ENCODE measurements at places on chromosomes 5 and 9.

DNA sequence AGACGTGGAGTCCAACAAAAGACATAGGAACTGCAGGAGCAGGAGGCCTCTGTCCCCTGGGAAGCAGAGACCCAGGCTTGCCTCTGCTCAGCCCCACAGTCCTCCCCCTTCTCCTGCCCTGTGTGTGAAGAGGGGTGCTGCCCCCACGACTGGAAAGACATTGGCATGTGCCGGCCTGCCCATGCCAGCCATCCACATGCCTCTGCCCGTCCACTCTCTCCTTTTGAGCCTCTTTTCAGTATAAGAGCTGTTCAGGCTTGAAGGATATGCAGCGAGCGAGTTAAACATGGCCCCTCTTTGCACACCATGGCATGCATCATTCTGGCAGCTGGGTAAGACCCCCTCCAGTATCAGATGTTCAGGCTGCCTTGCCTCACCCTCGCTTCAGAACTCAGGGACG, 159.7 kb upstream of the OTULINL start:
- no peaks in the 10 kb centered on the region for H3K27me3 ChIP-seq

GRCh38 chr9:129209580-129209979, 31.5 kb upstream of the IER5L start:
- H3K27ac ChIP-seq, result no peak overlapping the region
- no peak overlapping the region for H3K4me3 ChIP-seq
- H3K27me3 ChIP-seq, result no peaks in the 10 kb centered on the region
- H3K4me1 ChIP-seq, result no peaks in the 10 kb centered on the region
- no peak for DNase-seq

GRCh38 chr9:120353506-120353905, 226.5 kb downstream of the CDK5RAP2 start:
- DNase-seq, result no peak
- H3K36me3 ChIP-seq, result no peaks in the 10 kb centered on the region
- no peak overlapping the region for H3K27ac ChIP-seq
- no peaks in the 10 kb centered on the region for H3K4me1 ChIP-seq
- no peaks in the 10 kb centered on the region for H3K27me3 ChIP-seq

DNA sequence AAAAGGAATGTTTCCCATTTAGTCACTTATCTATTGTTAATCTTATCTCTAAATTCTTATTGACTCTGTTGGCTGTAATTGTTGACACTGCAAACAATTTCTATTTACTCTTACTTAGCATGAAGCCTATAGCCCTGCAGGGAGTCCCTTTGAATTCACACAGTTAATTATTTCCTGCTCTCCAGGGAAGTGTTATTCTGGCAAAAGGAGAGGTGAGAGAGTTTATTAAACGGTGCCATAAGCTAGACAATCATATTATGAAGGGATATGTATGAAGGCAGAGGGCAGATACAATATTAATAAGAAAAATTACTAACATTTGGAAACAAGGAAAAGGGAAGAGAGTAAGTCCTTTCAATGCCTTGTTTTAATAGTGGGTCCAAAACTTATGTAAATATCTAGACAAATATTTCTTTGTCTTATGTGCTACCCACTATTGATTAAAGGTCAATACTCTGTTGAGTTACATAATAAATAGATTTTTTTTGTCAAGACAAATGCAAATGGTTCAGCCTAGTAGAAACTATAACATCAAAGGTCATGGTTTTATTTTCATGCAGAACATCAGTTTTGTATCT, 107.1 kb downstream of the CDH18 start:
- H3K27me3 ChIP-seq, result no peaks in the 10 kb centered on the region
- H3K36me3 ChIP-seq, result no peaks in the 10 kb centered on the region
- no peak overlapping the region for H3K4me3 ChIP-seq
- DNase-seq, result no peak
- no peak overlapping the region for H3K27ac ChIP-seq

- H3K4me1 ChIP-seq, result peaks cover 7% of the 10 kb centered on the region
- no peak overlapping the region for H3K27ac ChIP-seq
- H3K4me3 ChIP-seq, result no peak overlapping the region
Measured at GRCh38 chr5:150203832-150204589, 14.1 kb downstream of the SLC6A7 start.

DNA sequence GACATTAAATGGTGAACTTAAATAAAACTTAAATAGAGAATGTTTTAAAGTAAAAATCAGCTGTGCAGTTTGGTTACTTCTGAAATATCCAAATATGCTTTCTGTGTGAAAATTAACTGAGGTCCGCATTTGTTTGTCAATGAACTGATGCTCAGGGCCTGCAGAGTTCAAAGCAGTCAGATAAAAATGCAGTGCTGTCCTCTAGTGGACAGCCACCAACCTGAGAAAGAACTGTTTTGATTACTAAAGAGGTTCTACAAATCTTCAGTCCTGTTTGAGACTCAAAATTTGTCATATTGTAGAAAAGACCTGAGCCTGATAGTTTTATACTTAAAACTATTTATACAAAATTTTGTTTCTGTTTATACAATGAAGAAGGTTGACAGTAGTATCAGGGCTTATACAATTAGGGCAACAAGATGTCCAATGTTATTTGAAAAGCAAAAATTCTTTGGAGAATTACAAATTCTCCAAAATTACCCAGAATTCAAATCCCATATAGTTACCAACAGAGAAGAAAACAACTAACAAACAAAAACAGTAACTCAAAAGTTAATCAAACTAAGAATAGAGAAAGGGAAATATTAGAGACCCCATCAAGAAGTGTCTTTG, 232.3 kb upstream of the TBCA start:
- no peaks in the 10 kb centered on the region for H3K27me3 ChIP-seq
- H3K4me1 ChIP-seq, result no peaks in the 10 kb centered on the region
- no peaks in the 10 kb centered on the region for H3K36me3 ChIP-seq
- H3K4me3 ChIP-seq, result no peak overlapping the region
- no peak overlapping the region for H3K27ac ChIP-seq

- H3K36me3 ChIP-seq, result no peaks in the 10 kb centered on the region
- peaks cover 11% of the 10 kb centered on the region for H3K4me1 ChIP-seq
- H3K27me3 ChIP-seq, result no peaks in the 10 kb centered on the region
- DNase-seq, result no peak
Measured at GRCh38 chr9:88387036-88387551, 1.1 kb upstream of the SPIN1 start.

GRCh38 chr9:134848504-134848903, 32.1 kb upstream of the FCN2 start:
- H3K4me3 ChIP-seq, result no peak overlapping the region
- H3K36me3 ChIP-seq, result no peaks in the 10 kb centered on the region

DNA sequence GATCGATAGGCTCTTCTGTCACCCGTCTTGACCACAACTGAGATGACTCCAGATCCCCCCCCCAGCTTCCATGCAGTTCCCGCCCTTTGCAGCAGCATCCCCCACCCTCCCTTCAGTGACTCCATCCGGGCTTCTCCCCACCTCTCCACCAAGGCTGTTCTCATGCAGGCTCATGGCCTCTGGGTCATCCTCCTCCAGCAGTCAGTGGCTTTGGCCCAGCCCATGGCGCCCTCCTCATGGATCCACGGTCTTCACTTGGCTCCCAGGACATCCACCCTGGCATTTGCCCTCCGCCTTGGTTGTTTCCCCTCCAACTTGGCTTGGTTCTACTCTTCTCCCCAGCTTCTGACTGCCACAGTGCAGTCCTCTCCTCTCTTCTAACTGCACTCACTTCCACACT, 96.7 kb upstream of the RUFY1 start:
- no peaks in the 10 kb centered on the region for H3K27me3 ChIP-seq
- no peak for DNase-seq
- H3K27ac ChIP-seq, result no peak overlapping the region
- no peaks in the 10 kb centered on the region for H3K36me3 ChIP-seq

DNA sequence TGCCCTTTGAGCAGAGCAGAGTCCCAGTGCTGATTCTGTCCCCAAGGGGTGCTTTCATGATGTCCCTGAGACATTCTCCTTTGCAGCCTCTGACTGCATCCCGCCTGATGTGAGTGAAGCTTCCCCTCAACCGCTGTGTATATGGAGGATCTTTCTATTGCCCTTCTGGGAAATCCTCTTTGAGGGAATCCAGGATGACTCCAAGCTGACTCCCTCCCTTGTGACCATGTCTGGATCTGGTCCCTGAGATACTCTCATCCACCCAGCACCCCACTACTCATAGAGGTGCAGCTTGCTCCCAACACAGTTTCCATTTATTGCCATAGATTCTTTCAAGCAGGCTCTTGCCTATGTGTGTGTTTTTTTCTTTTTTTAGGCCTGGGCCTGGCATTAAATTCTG, 216.5 kb downstream of the SEC61B start:
- H3K27me3 ChIP-seq, result no peaks in the 10 kb centered on the region
- H3K27ac ChIP-seq, result no peak overlapping the region
- H3K4me3 ChIP-seq, result no peak overlapping the region
- no peaks in the 10 kb centered on the region for H3K36me3 ChIP-seq
- no peak for DNase-seq
- H3K4me1 ChIP-seq, result no peaks in the 10 kb centered on the region

GRCh38 chr9:10045598-10045997, 567.2 kb downstream of the PTPRD start:
- H3K27me3 ChIP-seq, result no peaks in the 10 kb centered on the region
- no peaks in the 10 kb centered on the region for H3K4me1 ChIP-seq
- H3K27ac ChIP-seq, result no peak overlapping the region
- peak; percentile 6 for DNase-seq

Measured in B cell (primary cell).